ENCODE measurements at places on chromosomes 1 and 21.

DNA sequence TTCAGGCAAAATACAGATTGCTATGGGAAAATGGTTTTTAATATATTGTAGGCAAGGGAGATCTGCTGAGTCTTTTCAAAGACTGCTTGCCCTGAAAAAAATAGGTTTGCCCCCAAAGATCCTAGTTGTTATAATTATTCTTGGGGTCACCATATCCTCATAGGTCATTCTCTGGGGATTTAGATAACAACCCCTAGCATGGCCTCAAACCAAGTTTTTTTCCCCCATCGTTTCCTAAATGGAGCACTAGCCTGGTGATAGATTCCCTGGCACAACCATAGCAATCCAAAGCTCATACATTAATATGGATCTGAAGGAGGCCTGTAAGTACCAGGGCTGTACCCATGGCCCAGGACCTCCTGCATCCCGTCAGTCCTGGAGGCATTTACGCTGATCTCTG is 315.2 kb downstream of the BACH1 start:
- DNase-seq = no peak

DNA sequence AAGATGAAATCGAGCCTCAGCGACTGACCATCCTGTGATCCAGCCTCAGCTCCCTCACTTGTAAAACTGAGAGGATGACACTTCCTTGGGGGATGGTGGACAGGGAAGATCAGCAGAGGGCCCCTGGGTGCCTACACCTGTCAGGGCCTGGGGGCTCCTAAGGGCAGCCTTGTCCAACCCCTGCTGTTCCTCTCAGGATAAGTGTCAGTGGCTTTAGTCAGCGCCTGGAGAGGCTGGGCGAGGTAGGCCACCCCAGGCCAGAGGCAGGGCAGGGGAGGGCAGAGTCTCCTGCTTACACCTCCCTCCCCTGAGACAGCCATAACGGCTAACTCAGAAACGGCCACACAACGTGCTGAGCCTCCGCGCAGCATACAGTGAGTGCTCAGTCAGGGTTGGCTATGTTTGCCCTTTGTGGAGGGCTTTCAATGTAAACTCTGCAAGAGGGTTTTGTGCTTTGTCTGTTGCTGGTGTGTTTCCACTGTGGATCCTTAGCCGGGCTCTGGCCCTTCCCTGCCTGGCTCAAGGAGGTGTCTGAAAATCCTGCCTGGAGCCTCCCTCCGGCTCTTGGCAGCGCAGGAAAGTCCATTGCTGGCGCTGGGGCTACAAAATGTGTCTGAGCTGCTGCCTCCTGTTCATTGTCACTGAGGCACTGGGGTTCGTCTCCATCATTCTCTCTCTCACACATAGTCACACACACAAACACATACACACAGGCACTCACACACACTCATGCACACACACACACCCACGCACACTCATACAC is 588.4 kb downstream of the PTPRU start:
- no peak for DNase-seq

DNA sequence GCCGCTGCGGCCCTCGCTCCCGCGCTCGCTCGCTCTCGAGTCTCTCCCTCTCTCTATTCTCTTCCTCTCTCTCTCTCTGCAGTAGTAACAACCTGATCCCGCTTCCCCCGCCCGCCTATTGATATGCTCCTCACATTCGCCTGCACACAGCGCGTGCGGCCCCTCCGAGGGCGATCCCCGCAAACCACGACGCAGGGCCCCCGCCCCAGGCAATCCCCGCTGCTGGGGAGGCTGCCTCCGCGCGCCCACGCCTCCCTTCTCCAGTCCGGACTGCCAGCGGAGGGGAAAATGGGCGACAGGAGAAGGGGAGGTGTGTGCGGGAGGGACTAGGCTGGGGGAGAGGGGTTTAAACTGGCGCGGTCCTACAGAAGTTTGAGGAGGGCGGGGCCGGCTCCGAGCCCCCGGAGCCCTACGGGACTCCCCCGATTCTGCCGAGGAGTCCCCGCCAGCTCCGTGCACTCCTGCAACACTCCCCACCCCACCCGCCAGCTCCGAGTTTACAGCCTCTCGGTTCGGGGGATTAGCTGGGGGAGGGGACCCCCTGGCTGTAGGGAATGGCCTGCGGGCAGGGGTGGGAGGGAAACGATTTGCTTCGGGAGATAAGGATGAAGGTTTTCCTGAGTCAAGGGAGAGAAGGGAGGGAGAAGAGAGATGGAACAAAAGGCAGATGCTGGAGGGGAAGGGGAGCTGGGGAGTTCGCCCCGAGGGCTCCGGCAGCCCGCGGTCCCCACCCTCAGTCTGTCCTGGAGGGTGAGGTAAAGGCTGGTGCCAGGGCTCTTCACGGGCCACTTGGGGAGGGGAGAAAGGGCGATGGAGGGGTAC is 66.6 kb downstream of the SYT2 start:
- DNase-seq = no peak

GRCh38 chr1:227884370-227885134 is 63.2 kb downstream of the WNT9A start:
- DNase-seq = no peak

DNA sequence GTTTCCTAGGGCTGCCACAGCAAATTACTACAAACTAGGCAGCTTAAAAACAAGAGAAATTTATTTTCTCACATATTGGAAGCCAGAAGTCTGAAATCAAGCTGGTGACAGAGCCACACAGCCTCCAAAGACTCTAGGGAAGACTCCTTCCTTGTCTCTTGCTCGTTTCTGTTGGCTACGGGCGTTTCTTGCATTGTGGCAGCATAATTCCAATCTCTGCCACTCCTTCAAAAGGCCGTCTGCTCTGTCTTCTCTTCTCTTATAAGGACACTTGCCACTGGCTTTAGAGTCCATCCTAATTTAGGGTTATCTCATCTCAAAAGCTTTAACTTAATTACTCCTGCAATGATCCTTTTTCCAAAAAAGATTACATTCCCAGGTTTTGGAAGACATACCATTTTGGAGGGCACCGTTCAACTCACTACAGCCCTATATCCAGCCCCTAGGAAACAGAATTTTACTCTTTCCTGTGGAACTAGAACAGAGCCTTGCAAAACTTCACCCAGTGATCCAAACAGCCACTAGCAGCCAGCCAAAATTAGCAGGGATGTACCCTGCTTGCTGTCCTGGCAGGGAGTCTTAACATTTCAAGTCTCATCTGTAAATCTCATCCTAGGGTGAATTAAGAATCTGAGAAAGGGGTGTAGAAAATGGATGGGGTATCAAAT is 9.2 kb downstream of the STYXL2 start:
- no peak for DNase-seq

GRCh38 chr1:228514421-228514820 is 27.2 kb downstream of the RNF187 start:
- DNase-seq = no peak

- DNase-seq = no peak
Measured at GRCh38 chr1:77571642-77572041, 110.8 kb downstream of the ZZZ3 start.

DNA sequence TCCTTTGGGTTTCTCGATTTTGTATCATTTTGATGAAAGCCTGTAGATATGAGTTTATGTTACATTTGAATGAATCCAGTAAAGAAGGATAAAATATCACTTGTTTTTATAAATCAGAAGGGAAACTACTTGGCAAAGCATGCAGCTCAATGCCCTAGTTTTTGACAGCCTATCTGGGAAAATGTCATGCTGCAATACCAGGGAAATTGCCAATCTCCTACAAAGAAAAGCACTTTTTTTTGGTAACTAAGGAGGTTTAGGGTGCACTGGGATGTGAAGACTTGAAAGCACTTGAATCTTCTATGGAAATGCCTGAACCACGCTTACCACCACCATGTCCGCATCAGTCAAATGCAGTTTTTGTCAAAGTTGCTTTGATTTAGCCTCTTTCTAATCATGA is 446.9 kb upstream of the LRRC7 start:
- no peak for DNase-seq

DNA sequence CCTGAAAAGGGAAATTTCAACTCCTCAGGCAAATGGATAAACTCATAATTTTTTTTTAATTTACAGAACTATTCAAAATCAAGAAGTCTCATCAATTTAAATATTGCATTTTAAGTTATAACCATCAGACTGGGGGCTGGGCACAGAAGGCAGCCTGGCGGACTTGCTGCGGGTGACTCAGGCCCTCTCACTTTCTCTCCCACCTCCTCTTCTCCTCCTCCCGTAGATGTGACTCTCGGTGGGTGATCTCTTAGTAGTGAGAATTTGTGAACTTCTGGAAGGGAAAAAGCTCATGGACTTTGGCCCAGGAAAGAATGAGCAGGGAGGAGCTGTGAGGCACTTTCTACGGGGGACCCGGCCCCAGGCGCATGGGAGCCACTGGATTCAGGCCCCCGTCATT is 32.9 kb downstream of the CLIC6 start:
- no peak for DNase-seq

DNA sequence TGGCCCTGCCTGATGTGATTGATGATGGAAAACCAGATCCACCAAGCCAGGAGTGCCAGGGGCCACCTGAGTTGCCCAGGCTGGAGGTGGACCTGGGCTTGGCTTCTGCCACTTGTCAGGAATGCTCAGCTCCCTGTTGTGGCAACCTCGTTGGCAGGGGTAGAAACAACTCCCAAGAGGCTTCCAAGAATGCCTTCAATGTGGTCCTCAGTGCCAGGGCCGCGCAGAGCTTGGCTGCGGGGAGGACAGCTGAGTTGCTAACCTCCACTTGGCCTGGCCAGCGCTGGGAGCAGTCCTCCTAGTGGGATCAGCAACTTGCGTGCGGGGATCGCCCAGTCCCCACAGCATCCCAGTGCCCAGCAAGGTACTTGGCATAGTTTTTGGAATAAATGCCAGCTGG is 9.0 kb downstream of the MYOM3 start:
- DNase-seq = no peak

DNA sequence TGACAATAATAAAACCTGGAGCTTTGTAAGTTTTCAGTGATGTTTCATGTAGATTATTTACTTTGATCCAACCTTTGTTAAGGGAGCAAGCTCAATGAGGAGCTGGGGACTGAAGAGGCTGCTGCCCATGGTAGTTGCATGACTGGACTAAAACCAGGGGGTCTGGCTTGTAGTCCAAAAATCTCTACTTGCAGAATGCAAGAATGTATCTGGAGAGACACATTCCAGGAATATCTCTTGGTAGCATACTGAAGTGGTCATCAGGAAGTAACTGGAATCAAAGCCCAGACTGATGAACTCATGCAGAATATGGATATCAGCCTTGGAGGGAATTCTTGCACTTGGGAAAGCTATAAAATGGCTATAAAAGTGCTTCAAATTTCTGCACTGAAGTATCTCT is 5.8 kb upstream of the KIAA0040 start:
- DNase-seq = no peak

- no peak for DNase-seq
Measured at GRCh38 chr1:67807282-67807681, 26.0 kb downstream of the GNG12 start.

DNA sequence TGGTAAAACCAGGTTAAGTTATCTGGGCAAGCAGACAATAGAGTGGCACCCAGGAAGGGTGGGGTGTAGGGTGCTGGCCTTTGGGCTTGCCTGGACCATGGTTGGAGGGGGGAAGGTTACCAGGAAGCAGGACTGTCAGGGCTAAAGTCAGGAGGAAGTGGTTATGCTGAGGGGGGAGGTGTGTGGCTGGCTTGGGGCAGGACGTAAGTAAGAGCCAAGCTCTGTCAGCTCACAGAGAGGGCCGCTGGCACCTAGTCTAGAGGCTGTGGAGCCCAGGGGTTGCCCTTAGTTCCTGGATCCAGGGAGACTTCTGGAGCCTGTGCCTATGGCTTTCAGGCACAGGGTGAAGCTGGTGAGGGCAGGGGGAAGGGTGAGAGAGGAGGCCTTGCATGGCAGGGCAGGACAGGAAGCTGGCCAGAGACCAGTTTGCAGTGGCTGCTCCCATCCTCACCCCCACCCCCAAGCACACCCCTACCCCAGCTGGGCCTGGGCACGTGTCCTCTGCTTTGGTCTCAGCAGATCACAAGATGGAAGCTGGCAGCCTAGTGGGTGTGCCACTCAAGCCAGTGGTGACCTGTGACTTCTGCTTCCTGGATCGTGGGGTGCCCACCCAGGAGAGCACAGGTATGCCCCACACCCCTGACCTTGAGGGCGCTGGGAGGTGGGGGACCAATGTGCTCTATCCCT is 20.5 kb upstream of the SMYD3 start:
- DNase-seq = no peak

- DNase-seq = no peak
Measured at GRCh38 chr1:178057912-178058534, 35.9 kb upstream of the RASAL2 start.

GRCh38 chr1:206470692-206471414 is 577 bp downstream of the IKBKE start:
- DNase-seq = no peak

DNA sequence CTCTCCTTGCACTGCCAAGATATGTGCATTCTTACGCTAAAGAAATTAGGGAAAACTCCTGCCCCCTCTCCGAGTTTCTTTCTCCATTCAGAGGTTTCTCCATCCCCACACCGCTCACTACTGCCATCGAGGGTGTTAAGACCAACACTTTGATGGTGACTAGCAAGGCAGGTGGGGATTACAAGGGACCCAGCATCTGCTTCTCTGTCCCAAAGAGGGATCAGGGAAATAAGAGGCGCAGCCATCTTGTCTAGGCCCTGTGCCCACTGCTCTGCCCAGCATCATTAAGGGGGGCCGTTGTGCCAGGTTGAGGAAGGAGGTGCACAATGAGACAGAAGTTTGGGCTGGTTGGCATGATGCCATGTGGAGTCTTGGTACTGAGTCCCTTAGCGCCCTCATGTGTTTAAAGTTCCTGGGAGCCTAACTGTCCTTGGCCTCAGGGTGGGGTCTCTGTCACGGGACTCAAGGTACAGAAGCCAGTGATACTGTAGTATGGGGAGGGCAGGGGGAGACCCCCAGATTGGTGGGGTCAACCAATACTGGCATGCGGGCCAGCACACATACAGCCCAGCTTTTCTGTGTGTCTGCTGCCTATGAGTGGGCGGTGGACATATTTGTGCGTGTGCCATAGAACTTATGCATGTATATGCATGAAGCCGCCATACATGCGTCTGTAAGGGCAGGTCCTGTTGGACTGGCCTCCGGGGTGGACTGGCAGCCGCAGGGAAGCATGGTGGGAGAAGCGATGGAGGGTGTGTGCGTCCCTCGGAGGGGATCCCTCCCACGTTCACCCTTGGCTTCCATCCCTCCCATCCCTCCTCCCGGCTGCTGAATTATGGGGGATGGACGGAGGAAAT is 5.5 kb downstream of the EFNA3 start:
- DNase-seq = no peak

DNA sequence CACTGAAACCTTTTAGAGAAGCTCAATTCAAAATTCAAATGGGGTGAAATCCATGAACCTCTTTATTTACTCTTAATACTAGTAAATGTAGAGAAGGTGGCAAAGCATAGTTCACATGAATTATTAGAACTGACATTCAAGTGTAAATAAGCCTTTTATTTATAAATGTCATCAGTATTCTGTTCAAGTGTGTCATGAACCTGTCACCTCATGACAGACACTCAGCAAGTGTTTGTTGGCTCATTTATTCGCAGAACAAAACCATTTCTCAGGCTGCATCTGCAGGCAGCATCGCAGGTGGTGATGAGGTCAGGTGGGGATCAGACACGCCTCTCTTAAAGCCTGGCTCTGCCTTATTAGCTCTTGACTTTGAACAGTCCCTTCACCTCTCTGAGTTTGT is 116.6 kb downstream of the SETD4 start:
- no peak for DNase-seq

Measured in stimulated activated CD4-positive, alpha-beta T cell treated with anti-CD3 and anti-CD28 coated beads, Interleukin-1b, Interleukin-23, amount 100 ng/mL, for 4 hours (primary cell).